Naive thymus-derived CD8-positive, alpha-beta T cell (primary cell): ENCODE measurements at places on chromosomes 16 and 17.
A peak's percentile ranks its signal among the peaks of the same experiment; 100 is the strongest.

GRCh38 chr17:76151896-76152454 lies 10.9 kb upstream of the FOXJ1 start:
- peak; percentile 76 for DNase-seq

GRCh38 chr17:38628441-38628840 lies 22.7 kb upstream of the SRCIN1 start:
- no peak for DNase-seq

DNA sequence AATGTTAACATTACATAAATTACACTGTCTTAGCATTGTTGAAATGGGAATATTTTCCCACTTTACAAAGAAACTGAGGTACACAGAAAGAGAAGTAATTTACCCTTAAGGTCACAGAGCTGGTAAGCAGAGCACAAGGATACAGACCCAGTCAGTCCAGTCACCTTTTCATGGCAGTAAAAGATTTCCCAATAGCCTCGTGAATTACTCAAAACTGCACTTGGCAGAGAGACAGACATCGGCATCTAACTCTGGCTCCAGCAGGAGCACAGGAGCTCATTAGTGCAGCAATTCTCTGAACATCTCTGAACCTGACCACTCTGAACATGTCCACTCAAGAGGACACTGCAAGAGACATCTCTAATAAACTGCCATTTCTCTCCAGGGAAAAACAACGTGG lies 3.1 kb downstream of the TEX2 start:
- DNase-seq = no peak

DNA sequence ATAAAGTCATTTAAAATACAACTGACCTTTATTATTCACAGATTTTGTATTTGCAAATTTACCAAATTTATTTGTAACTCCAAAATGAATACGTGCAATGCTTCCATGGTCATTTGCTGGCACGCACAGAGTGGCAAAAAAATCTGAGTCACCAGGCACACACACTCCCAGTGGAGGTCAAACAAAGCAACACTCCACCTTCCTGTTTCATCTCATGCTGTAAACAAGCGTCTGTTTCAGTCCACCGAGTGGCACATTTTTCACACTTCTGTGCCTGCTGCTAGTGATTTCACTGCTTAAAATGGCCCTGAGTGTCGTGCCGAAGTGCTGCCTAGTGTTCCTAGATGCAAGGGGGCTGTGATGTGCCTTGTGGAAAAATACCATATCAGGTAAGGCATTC lies 17.8 kb upstream of the ITGAE start:
- DNase-seq = no peak

GRCh38 chr17:57750895-57751294 lies 5.8 kb upstream of the CCDC182 start:
- no peak for DNase-seq
